ENCODE measurements at places on chromosomes 3 and 15.

DNA sequence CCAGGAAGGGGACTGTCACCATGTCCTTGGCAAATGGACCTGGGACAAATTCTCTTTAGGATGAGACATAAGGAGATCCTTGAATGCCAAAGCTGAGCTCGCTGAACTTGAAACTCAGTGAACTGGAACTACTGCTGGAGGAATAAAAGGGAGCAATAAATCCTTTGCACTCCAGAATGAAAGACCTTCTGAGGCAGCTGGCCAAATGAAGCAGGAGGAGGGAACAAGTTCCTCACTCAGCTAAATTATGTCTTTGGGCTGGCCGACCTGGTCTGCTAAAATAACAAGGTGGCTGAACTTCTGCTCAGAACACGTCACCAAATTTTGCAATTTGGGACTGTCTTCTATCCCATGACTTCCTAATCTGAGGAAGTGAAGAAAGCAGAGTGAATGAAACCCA is 314.7 kb downstream of the LPP start:
- no peak for DNase-seq

- no peak for DNase-seq
Measured at GRCh38 chr15:70560617-70561328, 202.6 kb downstream of the UACA start.

DNA sequence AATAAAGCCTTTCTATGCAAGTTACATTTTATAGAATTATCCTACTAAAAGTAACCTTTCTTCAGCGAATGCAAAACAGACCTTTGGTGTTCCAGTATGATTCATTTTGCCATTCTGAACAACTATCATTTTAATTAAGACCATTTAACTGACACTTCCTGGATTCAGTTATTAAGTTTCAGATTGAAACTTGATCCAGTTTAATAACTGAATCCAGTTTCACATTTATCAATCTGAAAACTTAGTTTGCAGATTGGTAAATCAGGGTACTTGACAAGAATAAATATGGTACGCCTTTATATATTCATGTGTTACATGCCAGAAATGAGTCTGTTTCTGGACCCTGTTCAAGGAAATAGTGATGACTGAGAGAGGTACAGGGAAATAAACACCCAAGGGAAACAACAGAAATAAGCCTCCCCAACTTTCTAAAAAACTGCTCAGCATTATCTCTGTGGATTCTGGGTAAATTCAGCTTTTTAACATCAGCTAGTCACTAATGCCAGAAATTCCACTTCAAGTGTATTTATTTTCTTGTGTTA is 23.3 kb upstream of the NFKBIZ start:
- DNase-seq, result no peak

DNA sequence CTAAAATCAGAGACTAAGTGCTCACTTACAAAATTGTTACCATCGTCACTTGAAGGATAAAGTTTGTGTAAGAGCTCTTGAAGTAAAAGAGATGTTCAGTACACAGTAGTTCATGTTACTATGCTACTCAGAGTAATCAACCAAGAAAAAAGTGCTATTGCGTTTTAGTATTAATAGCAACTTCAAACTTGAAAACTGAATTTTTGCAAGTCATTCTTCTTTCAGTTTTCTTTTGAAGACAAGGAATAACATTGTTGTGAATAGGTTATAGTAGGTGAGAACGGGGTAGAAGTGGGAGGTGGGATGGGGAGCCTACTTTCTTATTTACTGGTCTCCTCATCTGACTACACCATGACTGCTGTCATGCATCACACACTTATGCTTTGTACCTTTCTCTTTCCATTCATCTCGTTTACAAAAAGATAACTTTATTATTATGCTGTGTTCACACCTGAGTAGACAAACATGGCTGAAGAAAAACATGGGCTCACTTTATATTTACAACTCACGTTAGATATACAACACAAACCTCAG is 39.3 kb upstream of the P3H2 start:
- DNase-seq, result no peak

DNA sequence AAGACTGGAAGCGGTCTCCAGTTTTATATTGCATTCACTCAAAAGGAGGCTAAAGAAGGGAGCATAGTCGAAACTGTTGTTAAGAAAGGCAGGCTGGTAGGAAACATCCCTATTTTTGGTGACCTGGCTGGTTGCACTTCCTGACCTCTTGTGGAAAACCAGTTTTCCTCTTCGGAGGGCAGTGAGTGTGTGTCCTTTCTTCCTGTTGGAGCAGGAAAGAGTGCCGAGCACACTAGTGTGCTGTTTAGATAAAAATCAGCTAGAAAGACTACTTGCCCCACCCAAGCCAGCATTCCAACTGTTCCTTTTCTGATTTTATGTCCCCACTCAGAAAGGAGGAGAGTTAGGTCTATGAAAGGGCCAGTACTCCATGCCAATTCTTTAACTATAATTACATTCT is 65.1 kb upstream of the CCR4 start:
- DNase-seq, result no peak

GRCh38 chr15:70121624-70122302 is 24.0 kb upstream of the TLE3 start:
- DNase-seq, result no peak

DNA sequence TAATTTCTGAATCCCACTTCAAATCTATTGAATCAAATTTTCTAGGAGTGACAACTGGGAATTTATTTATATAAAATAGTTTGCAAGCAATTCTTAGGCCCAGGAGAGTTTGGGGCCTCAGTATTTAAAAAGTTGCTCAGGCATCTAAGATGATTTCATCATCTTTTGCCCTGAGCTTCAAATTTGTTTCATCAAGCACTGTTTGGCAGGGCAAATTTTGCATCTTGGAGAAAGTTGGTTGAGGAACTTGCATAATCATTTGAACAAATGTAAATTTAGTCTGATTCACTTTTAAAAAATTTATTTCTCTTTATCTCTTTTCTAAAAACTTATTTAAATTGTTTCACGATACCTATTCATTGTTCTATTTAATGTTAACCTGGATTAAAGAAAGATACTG is 702.8 kb downstream of the SI start:
- no peak for DNase-seq

DNA sequence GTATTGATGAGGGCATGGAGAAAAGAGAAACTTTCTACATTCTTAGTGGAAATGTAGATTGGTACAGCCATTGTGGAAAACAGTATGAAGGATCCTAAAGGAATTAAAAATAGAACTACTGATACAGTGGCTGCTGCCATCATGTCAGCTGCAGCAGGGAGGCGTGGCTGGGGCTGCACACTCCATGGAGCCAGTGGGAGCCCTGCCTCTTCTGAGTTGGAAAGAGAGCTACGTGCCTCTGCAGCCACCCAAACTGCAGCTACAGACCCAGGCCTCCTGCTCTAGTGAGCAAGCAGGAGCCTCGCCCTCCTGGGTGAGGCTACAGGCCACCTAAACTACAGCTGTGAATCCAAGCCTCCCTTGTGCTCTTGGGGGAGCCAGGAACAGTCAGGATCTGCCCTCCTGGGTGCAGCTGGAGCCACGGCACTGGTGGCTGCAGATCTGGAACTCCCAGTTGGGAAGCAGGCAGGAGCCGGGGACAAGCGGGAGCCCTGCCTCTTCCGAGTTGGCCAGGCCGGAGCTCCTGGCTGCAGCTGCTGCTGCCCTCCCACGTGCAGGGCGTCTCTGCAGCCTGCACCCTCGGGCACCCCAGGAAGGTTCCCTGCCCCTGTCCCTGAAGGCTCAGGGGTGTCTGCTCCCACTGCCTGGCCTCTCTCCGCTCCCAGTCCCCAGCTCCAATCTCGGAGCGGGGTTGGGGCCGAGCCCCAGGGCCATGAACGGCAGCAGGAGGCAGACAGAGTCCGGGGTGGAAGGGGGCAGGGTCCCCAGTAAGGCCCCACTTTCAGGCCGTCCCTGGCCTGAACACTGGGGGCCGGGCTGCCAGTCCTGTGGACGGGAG is 64.5 kb downstream of the THBS1 start:
- DNase-seq, result no peak

- DNase-seq, result no peak
Measured at GRCh38 chr15:81279621-81280485, 44.1 kb downstream of the STARD5 start.

GRCh38 chr3:13687517-13687943 is 138.6 kb downstream of the FBLN2 start:
- DNase-seq, result no peak

DNA sequence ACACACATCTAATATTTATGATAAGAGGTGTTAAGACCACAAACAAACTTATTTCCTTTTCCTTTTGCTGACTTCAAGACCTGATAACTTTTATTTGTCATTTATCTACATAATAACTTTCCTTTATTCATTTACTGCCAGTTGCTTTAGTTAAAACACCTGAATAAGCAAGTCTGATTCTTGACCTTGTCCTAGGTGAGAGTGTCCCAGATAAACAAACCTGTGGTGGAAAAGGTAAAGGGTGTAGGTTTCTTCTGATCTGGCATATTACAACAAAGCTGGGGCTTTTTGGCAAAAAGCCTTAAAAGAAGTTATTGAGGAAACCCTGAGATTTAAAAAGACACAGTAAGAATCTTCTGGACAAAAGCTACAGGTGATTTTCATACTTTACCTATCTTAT is 191.5 kb downstream of the ZBBX start:
- no peak for DNase-seq

- no peak for DNase-seq
Measured at GRCh38 chr3:20280257-20280656, 94.3 kb upstream of the SGO1 start.

GRCh38 chr3:104785947-104786346 is 580.8 kb upstream of the ALCAM start:
- DNase-seq, result no peak

- DNase-seq, result peak; percentile 83
Measured at GRCh38 chr15:64905119-64905831, 6.4 kb upstream of the ANKDD1A start.

DNA sequence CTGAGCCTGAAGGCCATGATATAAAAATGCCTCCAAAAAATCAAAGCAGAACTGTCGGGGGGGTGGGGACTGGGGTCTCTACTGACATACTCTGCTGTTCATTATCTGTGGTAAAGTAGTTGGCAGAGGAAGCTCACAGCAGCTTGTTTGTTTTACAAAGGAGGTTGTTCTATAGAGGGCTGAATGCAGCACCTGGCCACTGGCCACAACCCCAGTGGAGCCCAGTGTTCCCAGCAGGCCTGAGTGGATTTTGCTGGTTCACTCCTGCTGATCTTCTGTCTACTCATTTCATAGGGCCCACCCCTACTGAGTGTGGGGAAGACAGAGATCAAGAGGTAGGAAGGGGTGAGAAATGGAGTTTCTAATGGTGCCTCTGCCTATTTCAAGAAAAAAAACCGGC is 125.5 kb downstream of the DIPK2A start:
- no peak for DNase-seq

GRCh38 chr3:108153451-108153981 is 62.7 kb upstream of the CD47 start:
- peak; percentile 45 for DNase-seq

GRCh38 chr3:127532561-127533203 is 57.9 kb downstream of the TPRA1 start:
- DNase-seq, result no peak

GRCh38 chr3:194322678-194323211 is 28.4 kb downstream of the CPN2 start:
- peak; percentile 52 for DNase-seq

- DNase-seq, result peak; percentile 90
Measured at GRCh38 chr3:135106445-135106844, 311.4 kb downstream of the EPHB1 start.

- no peak for DNase-seq
Measured at GRCh38 chr3:164470471-164470870, 607.8 kb downstream of the SI start.

DNA sequence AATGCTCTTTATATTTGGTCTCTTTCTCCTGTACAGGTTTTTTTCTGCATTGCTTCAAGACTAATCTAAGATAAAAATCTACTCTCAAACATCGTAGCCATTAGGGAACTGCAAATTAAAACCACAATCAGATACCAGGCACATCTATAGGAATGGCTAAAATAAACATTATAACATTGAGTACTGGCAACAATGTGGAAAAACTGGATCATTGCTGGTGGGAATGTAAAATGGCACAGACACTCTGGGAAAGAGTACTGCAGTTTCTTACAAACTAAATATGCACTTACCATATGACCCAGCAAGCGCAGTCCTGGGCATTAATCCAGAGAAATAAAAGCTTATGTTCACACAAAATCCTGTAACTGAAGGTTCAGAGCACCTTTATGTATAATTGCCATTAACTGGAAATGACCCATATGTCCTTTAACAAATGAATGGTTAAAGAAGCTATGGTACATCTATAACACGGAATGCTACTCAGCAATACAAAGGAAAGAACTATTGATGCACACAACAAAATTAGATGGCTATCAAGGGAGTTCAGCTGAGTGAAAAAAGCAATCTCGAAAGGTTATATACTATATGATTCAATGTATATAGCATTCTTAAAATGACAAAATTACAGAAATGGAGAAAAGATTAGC is 6.3 kb downstream of the ABCC5 start:
- DNase-seq, result no peak

DNA sequence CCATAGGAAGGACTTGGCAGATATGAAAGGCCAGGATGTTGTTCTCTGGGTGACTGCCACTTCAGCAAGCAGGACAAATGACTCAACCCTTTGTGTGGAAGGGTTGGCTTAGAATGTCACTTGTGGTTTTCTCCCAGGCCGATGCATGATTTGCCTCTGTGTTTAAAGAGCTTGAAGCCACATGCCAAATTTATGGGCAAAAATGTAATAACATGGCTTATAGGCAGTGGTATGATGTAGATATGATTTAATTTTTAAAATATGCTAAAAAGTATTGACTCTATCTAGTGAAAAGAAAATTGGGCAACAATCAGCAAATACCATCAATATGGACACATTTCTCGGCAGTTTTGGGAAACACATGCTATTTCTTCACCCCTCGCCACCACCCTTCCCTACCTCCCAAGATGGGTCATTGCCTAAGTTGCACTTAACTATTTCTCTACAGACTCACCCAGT is 114.6 kb downstream of the CYP19A1 start:
- DNase-seq, result no peak

- DNase-seq, result no peak
Measured at GRCh38 chr3:174529298-174529697, 329.8 kb upstream of the NAALADL2 start.

- no peak for DNase-seq
Measured at GRCh38 chr15:40252141-40252437, 13.2 kb downstream of the PAK6 start.

DNA sequence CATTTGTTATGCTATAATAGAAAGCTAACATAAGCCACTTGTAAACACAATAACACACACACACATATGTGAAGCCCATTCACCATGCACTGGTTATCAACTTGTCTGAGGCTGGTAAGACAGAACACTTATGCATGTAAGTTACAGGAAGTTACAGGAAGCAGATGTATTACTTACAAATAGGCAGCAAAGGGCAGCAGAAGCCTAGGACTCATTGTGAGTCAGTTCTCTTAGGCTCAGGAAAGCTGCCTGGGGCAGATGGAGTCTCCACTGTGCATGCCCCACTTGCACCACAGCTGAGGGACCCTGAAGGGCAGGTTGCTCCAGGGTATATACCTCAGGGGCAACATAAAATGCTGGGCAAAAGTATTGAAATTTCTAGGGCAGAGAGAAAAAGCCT is 748.8 kb upstream of the CCDC54 start:
- DNase-seq, result no peak
